ENCODE measurements at places on chromosomes 13 and 19. TPM values are rescaled to one million over a fixed set of nuclear protein-coding genes. Genes with fewer than 3 reads are reported as not detected.

DNA sequence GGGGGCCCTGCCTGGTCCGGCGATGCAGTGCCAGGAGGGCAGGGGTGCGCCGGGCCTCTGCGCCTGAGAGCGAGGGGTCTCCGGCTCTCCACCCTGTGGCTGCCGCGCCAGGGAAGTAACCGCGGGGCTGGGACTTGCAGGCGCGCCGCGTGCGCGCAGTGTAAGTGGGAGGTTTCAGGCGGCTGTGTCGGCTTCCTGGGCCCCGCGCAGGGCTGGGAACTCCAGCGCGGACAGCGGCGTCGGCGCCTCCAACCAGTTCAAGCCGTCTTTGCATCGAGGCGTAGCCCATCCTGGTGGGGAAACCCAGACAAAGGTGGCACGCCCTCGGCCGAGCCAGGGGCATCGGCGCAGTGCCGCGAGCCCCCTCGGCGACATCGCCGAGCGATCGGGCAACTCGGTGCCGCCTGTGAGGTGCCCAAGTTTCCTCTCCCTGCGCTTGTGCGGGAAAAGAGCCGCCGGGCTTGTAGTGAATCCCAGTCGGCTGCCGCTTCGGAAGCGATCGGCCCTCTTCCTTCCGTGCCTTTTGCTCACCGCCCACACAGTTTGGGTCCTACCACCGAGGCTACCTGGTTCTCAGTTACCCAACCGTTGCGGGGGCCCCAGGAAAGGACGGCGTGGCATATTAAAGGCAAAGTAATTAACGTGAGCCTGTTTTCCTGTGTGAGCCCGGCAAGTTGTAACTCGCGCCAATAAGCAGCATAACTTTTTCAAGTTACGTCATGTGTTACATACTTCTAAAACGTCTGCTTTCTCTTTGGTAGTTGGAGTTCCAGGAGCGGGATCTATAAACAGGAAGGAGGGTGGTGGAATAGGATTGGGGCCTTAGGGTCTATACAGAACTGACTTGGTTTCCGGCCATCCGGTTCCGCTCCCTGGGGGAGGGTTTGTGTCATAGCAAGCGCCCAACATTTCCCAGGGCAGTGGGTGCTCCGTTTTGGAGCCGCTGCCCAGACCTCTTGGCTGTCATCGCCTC lies 1.2 kb downstream of the LRCH1 start:
- peak; percentile 74 for DNase-seq

The LYPD5 gene
- total RNA-seq = 1.9 TPM

DNA sequence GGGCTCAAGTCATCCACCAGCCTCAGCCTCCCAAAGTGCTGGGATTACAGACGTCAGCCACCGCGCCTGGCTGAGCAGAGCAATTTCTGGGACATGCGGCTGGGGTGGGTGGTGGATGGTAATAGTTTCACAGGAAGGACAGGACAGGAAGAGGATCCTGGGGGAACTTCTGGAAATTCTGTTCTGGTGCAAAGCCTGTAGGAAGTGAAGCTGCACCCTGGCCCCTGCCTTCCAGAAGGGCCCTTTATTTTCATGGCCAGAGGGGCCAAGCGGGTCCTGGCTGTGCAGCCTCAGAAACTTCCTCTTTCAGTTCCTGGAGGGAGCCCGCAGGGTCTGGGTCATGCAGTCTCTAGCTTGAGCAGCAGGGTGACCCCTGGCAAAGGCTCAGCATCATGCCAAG lies 15.7 kb downstream of the FEM1A start:
- no peak for DNase-seq

DNA sequence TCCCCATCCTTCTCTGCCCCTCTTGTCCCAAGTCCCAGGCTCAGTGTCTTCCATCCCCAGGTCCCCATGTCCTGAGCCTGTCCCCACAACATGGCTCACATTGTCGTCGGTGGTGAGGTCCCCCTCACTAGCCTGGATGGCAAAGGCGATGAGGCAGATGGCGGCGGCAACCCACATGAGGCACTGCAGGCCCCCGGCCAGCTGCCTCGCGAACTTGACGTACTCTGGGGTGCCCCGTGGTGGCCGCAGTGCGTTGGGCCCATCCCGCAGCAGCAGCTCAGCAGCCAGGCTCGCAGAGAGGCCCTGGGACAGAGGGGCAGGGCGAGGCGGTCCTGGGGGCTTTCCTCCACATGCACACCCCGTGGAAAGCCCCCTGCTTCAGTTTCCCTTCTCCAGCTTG lies 1.1 kb downstream of the ATP4A start:
- no peak for DNase-seq

Measured in activated naive CD8-positive, alpha-beta T cell treated with anti-CD3 and anti-CD28 coated beads, Interleukin-2, amount 10 ng/mL, durations not matched to agents 7 days and 5 days (primary cell).